ENCODE measurements at places on chromosomes 5 and 9.

GRCh38 chr5:109223531-109223930 is 186.2 kb downstream of the PJA2 start:
- peak; percentile 67 for DNase-seq

- DNase-seq: no peak
These were observed 71.2 kb downstream of the GHR start for GRCh38 chr5:42494414-42494813.

DNA sequence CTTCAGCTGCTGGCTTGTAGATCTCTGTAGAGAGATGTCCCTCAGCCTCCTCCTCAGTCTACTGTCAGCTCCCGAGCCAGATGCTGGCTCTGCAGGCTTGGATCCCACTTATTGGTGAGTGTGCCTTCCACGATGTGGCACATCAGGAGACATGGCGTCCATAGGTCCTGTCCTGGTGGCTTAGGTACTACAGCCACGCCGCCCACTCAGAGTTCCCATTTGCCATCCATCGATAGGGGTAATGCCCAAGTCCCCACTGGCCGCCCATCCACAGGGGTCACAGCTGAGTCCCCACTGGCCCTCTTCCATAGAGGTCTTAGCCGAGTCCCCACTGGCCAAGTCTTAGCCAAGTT is 17.3 kb downstream of the EXOC3 start:
- no peak for DNase-seq

DNA sequence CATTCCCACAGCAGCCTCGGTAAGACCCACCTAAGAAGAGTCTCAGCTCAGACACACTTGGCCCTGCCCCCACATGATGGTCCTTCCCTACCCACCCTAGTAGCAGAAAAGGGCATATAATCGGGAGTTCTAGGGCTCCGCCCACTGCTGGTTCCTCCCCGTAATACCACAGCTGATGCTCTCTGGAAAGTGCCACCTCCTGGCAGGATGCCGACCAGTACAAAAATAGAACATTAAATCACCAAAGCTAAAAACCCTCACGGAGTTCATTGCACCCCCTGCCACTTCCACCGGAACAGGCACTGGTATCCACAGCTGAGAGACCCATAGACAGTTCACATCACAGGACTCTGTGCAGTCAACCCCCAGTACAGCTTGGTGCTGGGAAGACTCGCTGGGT is 271.3 kb downstream of the KIAA0825 start:
- DNase-seq: no peak

GRCh38 chr5:63401436-63402046 is 560.7 kb downstream of the HTR1A start:
- DNase-seq: peak; percentile 70

- no peak for DNase-seq
These were observed 54.8 kb upstream of the NCS1 start for GRCh38 chr9:130117376-130117775.

- DNase-seq: no peak
These were observed 146.8 kb upstream of the FBXL17 start for GRCh38 chr5:108528655-108529054.

- DNase-seq: no peak
These were observed 241.6 kb downstream of the ARHGEF28 start for GRCh38 chr5:73867345-73868335.

- no peak for DNase-seq
These were observed 61.1 kb downstream of the GRIA1 start for GRCh38 chr5:153551537-153552079.

- no peak for DNase-seq
These were observed 73.7 kb upstream of the EGFLAM start for GRCh38 chr5:38184627-38185026.

Data from kidney (tissue), 22 donors.